ENCODE measurements at places on chromosomes 2 and 18.

GRCh38 chr2:86025229-86025820 is 80.4 kb downstream of the POLR1A start:
- peak; percentile 68 for DNase-seq

GRCh38 chr2:36339607-36340218 is 15.9 kb upstream of the CRIM1 start:
- DNase-seq = no peak

GRCh38 chr2:175575346-175576258 is 394.1 kb upstream of the ATP5MC3 start:
- DNase-seq = no peak

DNA sequence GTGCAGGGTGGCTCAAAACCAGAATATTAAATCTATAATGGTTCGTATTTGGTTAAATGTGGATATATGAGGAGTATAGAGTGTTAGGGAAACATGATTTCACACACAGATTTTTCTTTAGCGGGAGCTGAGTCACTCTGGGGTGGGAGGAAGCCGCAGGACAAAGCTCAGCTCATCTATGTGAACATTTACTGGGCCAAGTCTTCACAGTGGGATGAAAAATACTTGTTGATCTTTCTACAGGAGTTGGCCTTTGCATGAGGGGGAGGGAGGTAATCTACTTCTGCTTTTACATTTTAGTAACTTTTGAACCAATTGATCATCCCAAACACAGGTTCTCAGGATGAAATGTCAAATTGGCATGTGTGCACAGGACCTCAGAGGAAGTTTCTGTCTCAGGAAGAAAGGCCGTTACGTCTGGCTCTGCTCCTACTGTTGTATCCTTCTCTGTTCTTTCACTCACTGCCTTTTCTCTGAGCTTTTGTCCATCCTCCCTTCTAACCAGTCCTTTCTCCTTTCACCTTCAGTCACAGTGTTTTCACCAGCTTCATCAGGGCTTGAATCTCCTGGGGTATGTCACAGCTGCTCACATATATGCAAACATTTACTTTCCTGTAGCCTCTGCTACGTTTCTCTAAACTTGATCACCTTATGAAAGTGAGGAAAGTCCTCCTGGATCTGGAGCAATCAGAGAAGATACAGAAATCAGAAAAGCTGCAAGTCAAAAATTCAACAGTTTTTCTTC is 943.3 kb upstream of the FANCL start:
- no peak for DNase-seq

DNA sequence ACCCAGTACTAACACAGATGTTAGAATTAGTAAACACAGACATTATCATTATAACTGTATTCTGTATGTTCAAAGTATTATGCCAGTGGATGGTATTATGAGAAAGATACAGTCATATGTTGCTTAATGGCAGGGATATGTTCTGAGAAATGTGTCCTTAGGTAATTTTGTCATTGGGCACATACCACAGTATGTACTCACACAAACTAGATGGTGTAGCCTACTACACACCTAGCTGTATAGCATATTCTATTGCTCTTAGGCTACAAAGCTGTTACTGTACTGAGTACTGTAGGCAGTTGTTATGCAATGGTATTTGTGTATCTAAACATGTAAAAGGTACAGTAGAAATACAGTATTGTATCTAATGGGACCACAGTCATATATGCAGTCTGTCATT is 53.8 kb downstream of the GTF3C3 start:
- DNase-seq = no peak

- DNase-seq = no peak
Measured at GRCh38 chr18:80232710-80233109, 14.6 kb downstream of the PARD6G start.

- no peak for DNase-seq
Measured at GRCh38 chr2:11342551-11343367, 1.7 kb downstream of the ROCK2 start.

GRCh38 chr2:221767106-221768012 is 195.3 kb upstream of the EPHA4 start:
- no peak for DNase-seq

DNA sequence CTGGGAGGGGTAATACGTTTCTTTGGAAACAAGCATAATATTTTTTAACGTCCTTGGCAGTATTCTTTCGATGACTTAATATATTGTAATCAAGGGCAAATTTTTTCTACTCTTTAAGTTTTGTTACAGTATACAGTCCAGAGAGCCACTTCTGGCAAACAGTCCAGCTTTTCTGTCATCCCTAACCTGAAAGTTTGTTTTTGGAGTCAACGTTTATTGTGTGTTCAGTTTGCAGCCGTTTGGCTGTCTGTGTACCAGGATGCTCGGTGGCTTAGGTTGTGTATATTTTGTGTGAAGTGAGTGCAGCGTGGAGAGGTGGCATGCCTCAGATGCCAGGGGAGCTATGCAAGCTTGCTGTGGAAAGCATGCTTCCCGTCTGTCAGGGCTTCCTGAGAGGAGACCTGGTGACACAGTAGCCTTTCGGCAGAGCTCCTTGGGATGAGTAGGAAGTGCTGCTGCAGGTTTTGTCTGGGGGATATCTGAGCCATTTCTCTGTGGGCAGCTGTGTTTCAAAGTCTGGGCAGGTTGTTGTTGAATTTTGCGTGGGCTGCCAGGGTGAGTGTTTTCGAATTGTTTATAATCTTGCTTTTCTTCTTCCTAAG is 14.7 kb downstream of the MAP3K20 start:
- no peak for DNase-seq

DNA sequence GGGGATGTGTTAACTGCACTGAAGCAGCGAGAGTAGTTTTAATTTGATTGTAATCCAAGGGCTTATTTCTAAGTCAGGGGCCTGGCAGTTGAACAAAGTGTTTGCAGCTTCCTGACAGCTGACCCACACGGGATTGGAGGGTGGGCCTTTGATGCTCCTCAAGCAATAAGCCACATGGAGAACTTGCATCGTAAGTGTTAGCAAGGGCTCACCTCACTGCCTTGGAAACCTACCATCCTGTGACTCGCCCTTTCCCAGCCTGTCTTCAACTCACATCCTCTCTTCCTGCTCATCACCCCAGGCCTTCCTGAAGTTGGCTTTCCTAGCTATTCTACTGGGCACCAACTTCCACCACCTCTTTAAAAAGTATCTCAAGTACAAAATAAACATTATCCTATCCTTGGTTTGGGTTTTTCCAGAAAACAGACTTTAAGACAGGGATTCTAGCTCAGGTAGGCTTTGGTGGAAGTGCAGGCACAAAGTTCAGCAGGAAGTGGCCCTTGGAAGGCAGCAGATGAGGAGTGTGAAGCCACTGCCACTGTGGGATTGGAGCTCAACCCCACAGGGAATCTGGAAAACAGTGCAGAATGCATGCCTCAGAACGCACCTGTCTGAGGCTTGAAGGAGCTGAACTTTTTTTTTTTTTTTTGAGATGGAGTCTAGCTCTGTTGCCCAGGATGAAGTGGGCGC is 31.6 kb downstream of the B3GNT2 start:
- no peak for DNase-seq

DNA sequence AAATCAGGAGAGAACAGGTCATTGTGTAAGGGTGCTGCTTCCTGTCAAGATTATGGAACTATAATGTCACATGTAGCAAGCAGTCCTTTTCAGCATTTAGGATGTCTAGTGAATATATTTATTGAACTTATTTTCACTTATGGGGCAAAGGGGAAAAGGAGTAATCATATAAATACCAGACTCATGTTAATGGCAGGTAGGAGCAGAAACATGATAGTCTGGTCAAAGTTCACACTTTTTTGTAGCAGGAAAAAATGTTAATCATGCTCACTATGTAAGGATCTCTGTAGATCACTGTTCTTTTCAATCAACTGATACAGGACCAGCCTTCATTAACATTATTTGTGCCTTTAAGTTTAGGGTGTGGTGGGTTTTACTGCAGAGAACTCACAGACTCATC is 219.0 kb downstream of the STK39 start:
- DNase-seq = no peak

DNA sequence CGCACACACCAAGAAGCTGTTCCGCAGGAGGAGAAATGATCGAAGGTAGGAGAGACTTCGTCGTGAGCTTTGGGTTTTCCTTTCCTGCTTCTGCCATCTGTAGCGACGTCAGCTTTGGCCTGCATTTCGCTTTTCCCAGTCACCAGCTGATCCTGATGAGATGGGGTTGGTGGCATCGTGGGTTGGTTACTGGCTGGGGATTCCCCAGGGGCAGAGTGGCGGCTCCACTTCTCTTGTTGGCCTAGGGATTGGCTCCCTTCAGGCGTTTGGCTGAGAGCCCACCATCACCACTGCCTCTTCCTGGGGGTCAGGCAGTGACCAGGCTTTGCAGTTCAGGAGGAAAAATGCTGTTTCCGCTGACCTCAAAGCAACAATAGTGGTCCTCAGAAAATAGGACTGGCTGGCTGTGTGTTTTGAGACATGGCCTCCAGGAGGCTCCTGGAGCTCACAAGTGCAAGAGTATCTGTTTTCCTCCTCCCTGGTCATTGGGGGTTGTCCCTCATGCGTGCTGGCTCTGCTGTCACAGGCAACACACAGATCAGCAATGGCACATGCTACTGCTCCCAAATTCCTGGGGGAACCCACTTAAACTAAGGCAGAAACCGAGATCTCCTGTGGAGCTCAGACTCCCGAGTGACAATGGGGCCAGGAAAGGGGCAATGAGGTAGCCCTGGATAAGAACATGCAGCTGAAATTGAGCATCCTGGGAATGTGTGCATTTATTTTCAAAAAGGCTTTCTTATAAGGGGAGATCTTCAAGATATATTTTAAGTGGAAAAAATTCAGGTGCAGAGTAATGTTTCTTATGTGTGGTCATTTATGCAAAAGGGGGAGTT is 173.0 kb downstream of the CTIF start:
- no peak for DNase-seq

DNA sequence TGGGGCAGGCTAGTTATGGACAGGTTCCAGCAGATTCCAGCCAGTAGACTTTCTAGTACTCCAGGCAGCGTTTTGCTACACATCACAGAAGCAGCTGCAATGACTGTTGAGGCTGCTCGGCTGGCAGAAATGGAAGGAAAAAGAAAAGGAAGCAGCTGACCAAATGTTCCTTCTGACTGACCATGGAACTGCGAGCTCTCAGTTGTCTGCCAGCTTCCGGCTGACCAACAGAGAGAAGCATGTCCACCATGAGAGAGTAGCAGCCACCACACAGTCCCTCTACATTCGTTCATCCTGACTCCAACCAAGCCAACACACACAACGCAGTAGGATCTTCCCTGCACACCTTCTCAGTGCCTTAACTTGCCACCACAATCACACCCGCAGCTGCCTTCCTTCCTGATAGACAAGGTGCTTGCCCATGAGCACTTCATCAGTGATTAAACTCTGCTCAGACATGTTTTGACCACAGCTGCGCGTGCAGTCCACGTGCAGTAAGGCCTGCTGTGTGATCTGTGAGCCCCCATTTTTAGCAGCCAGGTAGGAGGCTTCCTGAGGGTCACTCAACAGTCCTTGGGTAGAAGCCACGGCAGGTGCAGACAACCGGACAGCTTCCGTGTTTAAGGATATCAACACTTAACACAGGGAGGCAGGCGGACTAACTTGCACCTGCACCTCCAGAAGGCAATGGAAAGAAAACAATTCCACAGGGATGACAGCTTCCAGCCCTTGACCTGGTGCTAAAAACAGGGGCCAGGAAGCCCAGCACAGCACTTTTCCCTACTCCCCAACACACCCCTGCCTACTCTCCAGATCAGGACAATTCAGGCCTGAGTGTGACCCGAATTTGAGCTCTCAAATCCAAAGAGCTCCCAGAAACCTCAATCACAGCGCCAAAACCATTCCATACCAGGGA is 996 bp downstream of the TGFBRAP1 start:
- no peak for DNase-seq
